Central memory CD4-positive, alpha-beta T cell (primary cell): ENCODE measurements at places on chromosomes 3 and 15.
A peak's percentile ranks its signal among the peaks of the same experiment; 100 is the strongest.

DNA sequence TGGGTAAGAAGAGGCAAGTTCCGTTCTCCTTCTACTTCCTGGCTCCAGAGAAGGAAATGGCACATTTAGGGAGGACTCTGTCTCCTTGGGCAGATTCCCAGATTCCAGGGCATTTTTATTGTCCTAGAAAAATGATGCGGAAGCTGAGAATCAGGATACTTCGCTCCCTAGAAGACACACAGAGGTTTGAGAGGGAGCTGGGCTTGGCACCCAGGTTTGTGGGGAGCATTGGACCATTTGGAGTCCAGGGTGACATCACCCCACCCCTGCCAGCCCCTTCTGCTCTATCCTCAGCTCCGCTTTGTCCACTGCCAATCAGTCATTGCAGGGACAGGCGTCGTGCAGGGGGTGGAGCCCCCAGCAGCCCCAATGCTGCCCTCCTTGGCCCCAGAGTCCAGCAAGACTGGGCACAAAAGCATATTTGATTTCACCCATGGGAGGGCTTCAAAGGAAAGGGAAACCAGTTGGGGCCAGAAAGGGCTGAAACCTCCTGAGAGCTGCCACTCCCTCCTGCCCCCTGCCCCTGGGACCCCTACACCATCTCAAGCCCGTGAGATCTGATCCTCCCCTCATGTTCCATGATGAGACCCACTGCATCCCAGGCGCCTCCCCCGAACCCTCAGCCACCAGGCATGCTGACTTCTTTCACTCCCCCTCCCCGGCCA lies 129.8 kb upstream of the MEF2A start:
- DNase-seq: no peak

DNA sequence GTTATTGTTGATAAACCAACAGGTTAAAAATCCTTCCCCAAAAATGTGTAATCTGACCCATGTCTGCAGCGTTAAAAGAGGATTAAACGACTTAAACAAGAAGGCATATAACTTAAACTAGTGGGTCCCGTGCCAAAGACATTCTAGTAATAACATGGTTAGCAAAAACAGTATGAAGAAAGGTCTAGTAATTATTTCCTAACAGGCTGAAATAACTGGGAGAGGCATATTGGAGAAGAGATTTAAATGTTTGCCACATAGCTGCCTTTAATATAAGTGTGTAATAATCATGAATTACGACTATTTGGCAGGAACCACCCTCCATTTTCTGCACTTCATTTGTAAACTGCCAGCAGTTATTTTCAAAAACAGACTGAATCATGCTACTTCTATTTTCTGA lies 67.7 kb upstream of the CSPG5 start:
- no peak for DNase-seq

GRCh38 chr3:160577556-160578195 lies 12.3 kb upstream of the KPNA4 start:
- DNase-seq: no peak

GRCh38 chr15:48355377-48355776 lies 24.1 kb downstream of the DUT start:
- DNase-seq: no peak

DNA sequence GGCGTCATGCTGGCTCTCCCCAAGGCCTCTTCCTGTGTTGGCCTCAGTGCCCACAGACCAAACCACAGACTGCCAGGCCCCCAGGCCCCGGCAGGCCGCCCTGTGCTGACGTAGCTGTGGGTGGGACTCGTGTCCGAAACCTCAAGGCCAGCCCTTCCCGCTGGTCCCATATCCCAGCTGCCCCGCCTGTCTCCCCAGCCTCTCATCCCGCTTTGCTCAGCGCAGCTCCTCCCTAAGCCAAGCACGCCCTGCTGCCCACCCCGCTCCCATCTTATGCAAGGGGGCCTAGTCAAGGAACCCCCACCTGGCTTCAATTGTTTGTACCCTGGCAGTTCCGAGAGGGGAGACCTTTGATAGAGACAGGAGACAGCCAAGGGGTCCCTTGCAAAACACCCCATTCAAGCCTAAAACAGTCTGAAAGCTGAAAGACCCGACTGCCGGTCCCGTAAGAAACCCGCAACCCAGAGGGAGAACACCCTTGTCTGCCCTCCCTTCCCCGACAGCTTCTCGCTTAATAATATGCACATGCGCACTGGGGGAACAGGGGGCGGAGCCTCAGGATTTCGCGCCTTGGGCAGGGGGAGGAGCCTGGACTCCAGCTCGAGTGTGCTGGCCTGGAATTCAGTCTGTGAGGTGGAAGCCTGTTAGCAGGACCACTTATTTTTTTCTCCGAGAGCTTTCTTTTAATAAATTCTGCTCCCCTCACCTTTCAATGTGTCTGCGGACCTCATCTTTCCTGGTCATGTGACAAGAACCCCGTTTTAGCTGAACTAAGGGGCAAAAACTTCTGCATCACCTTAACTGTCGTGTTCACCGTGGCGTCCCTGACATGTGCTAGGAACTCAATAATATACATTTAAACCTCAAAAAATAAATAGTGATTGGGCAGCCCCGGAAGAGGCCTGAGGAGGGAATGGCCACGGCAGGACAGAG lies 17.2 kb downstream of the TNFAIP8L3 start:
- peak; percentile 25 for DNase-seq
